ENCODE measurements at places on chromosomes 1 and 21. TPM values are rescaled to one million over a fixed set of nuclear protein-coding genes. Genes with fewer than 3 reads are reported as not detected.

The MCM3AP gene
- total RNA-seq = 94.5 TPM

The MRPL20 gene
- 107 TPM for total RNA-seq

The KCND3 gene
- total RNA-seq = not detected

The RGS7 gene
- total RNA-seq = not detected

The MSH4 gene
- 0.46 TPM for total RNA-seq

The CSF1 gene
- total RNA-seq = 42.4 TPM

All from activated CD4-positive, alpha-beta T cell treated with anti-CD3 and anti-CD28 coated beads, Interleukin-2, amount 10 ng/mL, durations not matched to agents 7 days and 5 days (primary cell).